Activated CD8-positive, alpha-beta memory T cell treated with anti-CD3 and anti-CD28 coated beads for 48 hours (primary cell): ENCODE measurements at places on chromosomes 3 and 15.
A peak's percentile ranks its signal among the peaks of the same experiment; 100 is the strongest.

GRCh38 chr15:90360746-90361145 is 8.7 kb downstream of the ZNF774 start:
- DNase-seq: no peak

GRCh38 chr3:138078096-138078495 is 37.3 kb downstream of the DZIP1L start:
- no peak for DNase-seq

GRCh38 chr15:81859737-81860516 is 185.9 kb downstream of the MEX3B start:
- no peak for DNase-seq

DNA sequence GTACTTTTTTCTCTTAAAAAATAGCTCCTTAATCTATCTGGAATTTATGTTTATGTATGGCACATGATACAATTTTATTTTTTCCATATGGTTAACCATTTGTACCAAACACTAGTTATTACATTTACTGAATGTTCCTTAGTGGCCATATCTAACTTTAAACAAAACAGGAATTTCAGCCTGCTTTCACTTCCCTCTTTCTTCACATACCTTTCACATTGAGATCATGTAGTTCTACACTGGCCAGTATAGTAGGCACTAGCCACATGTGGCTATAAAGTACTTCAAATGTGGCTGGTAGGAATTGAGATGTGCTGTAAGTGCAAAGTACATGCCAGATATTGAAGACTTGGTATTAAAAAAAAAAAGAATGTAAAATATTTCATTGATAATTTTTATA is 4.7 kb upstream of the RYK start:
- DNase-seq: no peak

GRCh38 chr15:84772467-84772866 is 24.1 kb downstream of the ZNF592 start:
- DNase-seq: no peak

DNA sequence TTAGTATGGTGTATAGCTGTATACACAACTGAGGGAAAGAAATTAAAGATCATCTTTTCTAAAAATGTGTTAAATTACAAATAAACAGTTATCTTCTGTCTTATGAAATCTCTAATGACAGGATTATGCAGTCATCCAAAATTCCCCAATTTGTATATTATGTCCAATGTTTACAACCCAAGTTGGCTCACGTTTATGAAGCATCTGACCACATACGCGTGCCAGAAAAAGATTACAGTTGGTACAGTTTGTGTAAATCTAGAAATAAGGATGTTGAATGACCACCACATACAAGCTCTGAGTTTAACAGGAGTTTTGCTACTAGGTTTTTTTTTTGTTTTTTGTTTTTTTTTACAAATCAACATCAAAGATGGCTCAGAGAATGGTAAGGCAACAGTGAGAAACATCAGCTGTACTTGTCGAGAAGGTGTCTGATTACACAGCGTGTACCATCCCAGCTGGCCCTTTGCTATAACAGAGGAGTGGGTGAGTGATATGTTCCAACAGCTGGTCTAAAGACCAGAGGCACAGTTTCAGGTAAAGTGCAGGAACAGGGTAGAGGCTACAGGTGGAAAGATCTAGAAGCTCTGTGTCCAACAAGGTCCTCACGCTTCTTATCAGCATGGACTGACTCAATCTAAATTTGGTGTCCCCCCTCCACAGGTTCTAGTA is 47.1 kb downstream of the USF3 start:
- DNase-seq: no peak

- peak; percentile 13 for DNase-seq
These were observed 112.7 kb downstream of the RAB11A start for GRCh38 chr15:65981837-65982626.

DNA sequence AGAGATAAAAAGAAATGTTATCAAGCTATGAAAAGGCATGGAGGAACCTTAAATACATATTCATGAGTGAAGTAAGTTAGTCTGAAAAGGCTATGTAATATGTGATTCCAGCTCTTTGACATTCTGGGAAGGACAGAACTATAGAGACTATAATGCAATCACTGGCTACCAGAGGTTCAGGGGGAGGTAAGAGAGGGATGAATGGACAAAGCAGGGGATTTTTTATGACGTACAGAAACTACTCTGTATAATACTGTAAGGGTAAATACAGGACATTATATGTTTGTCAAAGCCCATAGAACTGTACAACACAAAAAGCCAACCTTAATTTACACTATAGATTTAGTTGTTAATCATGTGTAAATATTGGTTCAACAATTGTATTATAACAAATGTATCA is 46.1 kb downstream of the MCTP2 start:
- DNase-seq: no peak

GRCh38 chr3:57006949-57007419 is 53.5 kb upstream of the SPATA12 start:
- DNase-seq: no peak

DNA sequence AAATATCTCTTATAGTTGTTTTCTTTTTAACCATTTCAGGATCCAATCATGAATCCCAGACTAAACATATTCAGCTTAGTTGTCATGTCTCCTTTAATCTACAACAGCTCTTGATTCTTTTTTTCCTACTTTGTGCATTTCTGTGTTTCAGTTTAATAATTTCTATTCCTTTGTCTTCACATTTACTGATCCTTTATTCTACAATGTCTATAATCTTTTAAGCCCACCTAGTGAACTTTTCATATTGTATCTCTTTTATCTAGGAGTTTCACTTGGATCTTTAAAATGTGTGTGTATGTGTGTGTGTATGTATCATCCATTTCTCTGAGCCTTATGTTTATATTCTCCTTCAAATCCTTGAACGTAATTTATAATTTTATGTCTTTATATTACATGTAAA is 70.1 kb downstream of the RNF13 start:
- no peak for DNase-seq

DNA sequence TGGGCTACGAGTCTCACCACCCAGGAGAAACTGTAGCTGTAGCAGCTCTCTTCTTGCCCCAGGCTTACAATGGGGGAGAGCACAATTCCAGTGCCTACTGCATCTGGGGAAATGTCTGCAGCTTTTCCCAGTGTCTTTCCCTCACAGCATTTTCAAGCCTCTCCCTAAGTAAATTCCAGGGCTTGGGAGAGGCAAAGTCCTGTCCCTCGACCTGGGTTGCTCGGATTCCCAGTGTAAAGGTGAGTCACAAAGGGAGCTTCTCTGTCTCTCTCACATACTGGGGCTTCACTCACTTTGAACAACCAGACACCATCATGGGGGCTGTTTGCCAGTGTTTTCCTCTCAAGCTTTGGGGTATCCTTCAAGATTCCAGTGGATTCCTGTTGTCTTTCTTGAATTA is 689.4 kb upstream of the NAALADL2 start:
- DNase-seq: no peak

GRCh38 chr3:46561951-46562350 is 4.2 kb downstream of the LRRC2 start:
- no peak for DNase-seq

GRCh38 chr15:50871832-50872231 is 36.7 kb upstream of the AP4E1 start:
- no peak for DNase-seq

DNA sequence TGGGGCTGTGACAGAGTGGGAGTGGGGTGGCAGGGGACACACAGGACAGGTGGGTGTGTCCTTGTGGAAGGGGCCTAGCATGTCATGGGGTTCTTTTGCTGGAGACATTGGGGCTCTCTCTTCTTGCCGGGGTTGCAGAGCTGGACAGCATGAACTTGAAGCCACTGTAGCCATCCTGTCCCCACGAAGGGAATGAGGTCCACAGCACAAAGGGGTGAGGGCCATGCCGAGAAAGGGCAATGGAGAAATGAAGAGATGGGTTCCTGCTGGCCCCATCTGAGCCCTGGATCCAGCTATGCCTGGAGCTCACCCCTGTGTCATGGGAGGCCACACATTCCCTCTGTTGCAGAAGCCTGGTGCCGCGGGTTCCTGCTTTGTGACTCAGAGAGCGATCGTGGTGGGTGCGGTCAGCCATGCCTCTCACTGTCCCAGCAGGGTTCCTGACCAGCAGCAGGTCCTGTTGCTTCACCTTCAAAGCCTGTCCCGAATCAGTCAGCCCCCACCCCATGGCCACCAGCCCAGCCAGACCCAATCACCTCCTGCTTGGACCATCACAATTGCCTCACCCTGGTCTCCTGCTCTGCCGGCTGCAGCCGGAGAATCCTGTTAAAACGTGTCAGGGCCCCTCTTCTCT is 50.0 kb downstream of the DNAJB8 start:
- DNase-seq: no peak

- no peak for DNase-seq
These were observed 6.7 kb downstream of the CISH start for GRCh38 chr3:50604628-50605588.

GRCh38 chr3:9898467-9899241 is 4.0 kb upstream of the IL17RE start:
- DNase-seq: no peak

DNA sequence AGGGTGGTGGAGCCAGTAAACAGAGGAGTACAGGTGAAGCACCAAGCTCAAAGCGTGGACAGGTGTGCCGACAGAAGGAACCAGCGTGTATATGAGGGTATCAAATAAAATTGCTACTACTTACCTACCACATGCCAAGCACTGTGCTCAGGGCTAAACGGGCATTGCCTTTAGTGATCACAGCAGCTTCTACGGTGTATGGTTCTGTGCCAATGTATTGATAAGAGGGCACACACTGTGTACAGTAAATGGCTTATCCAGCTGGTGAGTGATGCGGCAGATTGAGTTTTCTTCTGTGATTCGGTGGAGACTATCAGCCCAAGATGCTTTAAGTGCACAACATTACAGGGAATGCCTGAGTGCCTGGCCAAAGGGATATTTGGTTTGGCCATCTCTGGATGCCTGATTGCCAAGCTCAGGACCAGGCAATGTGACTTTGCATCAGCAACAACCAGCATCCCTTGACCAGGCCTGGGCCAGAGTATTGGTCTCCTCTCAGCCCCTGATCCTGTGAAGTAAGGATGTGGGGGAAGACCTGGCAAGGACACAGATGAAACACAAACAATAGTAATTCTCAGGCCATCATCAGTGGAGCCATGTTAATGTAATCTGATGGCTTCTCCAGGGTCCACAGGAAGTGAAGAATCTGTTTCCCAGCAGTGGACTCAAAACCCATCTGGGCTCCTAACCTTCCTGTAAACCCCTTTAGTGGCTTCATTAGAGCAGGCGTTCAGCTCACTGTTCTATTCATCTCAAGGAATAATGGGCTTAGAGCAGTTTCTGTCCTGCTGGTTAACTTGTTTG is 14.1 kb downstream of the STARD5 start:
- no peak for DNase-seq

DNA sequence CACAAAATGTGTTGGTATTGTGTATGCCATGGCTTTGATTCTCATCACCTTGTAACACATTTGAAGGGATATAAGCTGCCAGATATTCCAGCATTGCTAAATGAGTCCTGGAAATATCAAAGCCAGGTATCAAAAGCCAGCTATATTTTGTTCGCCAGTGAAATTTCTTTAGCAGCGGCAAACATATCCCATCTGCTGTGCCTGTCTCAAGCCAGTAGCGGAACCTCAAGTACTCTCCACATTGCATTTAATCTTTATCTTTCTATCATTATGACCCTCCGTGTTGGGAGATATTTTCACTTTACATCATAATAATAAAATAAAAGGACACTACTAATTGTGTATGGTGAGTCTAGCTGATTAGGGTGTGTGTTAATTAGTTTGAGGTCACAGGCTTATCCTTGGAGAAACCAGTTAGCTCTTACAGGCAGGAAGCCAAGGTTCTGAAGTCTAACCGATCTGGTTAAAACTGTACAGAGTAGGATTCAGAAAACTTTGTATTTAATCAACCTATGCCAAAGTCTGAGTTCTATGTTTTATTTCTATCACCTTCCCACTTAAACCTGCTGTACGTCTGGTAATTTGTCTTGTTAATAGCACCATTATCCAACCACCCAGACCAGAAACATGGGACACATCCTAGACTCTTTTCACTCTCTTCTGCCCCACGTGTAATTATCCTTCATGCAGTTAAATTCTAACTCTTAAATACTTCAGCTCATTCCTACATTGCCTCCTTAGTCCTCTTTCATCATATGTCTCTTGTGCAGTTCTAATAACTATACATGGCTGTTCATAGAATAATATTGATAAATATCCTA is 14.5 kb downstream of the TIPARP start:
- DNase-seq: no peak

- DNase-seq: no peak
These were observed 261.0 kb upstream of the CCDC54 start for GRCh38 chr3:107116251-107116650.

- DNase-seq: no peak
These were observed 32.8 kb downstream of the CDIN1 start for GRCh38 chr15:36612063-36612788.

DNA sequence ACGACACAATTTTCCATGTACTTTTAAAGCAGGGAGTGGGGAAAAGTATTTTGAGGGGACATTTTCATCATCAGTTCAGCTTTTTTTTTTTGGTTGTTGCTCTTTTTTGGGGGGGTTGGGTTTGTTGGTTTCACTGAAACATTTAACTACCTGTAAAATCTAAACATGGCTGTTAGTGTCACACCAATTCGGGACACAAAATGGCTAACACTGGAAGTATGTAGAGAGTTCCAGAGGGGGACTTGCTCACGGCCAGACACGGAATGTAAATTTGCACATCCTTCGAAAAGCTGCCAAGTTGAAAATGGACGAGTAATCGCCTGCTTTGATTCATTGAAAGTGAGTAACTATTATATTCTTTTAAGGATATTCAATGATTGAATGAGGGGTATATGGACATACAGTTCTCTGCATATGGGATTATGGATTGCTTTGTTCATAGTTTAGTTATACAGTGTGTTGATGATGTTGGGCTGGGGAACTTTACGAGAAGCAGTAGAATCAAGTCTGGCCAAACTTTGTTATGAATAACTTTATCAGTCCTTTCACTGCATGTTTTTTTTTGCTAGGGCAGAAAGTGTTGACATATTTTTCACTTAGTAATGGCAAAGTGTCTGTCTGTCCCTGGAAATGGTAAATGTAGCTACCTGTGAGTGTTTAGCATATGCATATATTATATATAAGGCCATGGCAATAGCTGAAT is 31.5 kb downstream of the MBNL1 start:
- DNase-seq: no peak

GRCh38 chr3:8625991-8626390 is 18.6 kb downstream of the SSUH2 start:
- no peak for DNase-seq
